ENCODE measurements at places on chromosomes 6 and 20.
A peak's percentile ranks its signal among the peaks of the same experiment; 100 is the strongest.

DNA sequence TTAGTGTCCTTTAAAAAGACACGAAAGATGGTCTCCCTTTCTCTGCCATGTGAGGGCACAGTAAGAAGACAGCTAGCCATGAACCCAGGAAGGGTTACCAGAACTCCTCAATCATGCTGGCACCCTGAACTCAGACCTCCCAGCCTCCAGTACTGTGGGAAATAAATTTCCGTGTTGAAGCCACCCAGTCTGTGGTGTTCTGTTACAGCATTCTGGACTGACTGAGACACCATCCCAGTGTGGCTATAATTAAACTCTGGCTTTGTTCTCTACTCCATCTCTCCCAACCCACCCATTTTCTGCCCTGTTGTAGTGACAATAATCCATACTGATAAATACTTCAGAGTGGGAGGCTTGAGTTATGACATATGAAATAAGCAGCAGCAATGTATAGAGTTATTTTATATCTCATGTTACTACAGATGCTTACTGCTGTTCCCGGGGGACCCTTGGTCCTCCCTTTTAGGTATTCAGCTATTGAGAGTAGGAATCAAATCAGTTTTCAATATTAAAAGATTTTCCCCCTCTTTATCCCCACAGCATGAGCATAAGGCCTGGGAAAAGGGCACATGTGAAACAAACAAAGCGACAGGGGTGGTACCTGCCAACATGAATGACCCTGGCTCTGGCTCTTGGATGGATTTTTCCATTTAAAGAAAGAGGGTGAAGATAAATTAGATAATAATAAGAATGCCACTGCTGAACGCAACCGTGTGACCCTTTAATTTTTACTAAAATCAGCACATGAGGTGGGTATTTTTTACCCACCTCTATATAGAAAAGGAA lies 224.3 kb upstream of the SLC35B3 start:
- no peak for DNase-seq

GRCh38 chr6:152356016-152356415 lies 281.1 kb downstream of the SYNE1 start:
- no peak for DNase-seq

- DNase-seq = no peak
Observed at GRCh38 chr6:116022841-116023445, 37.7 kb downstream of the FRK start.

- DNase-seq = no peak
Observed at GRCh38 chr6:1025821-1026220, 286.1 kb upstream of the FOXQ1 start.

DNA sequence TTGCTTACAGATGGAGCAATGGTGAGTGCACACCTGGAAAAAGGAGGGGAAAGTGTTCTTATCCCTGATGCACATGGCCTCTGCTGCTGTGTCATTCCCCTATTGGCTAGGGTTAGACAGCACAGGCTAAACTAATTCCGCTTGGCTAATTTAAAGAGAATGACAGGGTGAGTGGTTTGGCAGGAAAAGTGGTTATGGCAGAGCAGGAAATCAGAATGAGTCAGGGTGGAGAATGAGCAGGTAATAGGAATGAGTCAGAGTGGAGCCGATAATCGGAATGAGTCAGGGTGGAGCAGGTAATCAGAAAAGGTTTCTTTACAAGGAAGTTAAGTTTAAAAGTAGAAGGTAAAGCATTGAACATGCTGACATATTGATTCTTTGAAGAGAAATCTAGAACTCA lies 355.5 kb upstream of the HTR1E start:
- DNase-seq = no peak

DNA sequence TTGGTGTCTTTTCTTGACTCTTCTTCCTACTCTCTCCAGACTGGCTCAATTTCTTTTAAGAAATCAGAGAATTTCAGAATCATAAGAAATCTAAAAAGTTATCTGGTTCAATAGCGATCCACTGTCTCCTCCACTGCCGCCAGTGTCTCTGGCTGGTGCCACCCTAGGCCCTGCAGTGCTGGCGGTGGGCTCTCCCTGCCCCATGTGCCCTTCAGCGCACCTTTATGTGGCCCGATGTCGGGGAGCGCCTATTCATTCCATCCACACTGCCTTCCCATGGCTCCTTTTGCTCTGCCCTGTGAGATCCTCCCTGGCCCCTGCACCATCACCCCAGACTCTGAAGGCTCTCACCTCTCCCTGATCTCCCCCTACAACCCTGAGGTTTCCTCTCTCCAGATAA lies 62.8 kb downstream of the TBXT start:
- no peak for DNase-seq

- DNase-seq = no peak
Observed at GRCh38 chr20:58575776-58576602, 60.8 kb upstream of the APCDD1L start.

DNA sequence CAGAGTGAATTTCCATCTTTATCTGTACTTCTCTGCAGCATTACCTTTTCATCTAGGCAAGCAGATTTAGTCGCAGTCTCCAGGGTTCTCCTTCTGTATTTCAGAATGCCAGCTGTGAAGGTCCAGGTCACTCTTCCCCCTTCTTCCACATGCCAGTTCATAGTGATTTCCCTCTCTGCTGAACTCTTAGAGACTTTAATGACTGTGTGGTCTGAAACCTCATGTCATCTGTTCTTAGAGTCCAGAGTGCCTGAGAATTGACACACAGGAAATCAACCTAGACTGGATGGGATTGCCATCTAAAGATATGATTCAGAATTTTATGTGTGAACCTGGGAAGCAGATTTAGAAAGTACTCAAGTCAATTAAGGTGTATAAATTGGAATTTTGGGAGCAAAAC lies 248.1 kb downstream of the TPBG start:
- no peak for DNase-seq

GRCh38 chr20:20480689-20481088 lies 112.8 kb downstream of the INSM1 start:
- no peak for DNase-seq

DNA sequence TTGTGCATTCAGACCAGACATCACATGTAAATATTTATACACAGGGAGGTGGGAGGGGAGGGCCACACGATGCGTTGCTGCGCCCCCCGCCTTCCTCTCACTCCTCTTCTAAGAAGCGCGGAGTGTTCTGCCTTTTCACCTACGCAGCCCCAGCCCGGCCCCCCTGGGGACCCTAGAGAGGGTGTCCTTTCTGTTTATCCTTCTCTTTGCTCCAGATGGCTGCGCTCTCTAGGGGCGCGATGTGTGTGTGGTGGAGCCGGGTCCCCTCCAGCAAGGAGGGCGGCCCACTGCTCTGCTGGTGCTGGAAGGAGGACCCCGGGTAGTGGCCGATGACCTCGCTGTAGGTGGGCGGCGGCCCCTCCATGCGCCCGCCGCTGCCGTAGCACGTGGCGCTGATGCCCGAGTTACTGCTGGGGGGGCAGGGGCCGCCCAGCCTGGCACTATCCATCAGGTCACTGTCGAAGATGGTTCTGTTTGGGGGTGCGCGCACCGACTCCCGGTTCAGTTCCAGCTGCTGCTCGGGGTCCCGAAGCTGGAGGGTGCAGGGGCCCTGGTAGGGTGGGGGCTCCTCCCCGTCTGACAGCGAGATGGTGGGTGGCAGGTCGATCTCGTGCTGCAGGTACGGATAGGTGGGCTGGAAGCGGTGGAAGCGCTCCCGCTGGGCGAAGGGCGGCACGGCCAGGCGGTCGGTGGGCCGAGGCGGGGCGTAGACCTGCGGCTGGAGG lies 31.8 kb upstream of the ZBP1 start:
- DNase-seq = peak; percentile 71

DNA sequence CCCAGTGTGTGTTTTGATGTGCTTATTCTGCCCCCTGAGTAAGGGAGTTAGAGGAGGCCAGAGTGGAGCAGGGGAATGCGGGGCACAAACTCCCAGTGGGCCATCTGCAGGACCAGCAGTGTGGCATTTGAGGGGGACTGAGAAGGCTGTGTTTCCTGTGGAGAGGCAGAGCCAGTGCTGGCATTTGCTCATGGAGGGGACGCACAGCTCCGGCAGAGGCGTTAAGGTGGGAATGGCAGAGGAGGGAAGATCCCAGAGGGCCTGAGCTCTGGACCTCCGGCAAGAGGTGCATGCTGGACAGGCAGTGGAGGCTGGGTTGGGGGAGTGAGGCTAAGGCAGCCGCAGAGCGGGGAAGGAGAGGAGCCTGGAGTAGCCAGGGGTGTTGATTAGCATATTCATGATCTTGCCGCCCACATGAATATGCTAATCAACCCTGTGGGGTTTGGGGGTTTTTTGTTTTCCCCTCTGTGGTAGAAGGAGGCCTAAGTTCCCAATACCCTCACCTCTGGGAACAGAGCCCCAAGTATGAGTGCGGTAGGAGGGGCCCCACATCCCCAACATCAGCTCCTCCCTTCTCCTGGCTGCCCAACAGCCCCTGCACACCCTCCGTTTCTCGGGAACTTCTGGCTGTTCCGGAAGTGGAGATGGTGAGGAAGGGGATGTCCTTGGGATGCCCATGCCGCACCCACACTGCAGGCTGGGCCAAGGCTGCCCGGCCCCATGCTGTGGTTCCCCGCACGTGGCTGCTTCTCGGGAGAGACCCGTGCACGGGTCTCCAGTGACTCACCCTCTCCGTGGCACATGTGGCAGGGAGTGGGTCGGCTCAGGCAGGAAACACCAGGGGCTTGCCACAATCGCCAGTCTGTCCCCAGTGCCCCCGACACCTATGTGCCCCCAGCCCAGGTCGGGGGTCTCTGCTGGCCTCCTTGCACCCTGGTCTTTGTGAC lies 33.8 kb downstream of the DLGAP4 start:
- peak; percentile 49 for DNase-seq

- DNase-seq = no peak
Observed at GRCh38 chr6:41630069-41630468, 8.2 kb upstream of the MDFI start.

- no peak for DNase-seq
Observed at GRCh38 chr6:90989763-90990162, 402.9 kb upstream of the MAP3K7 start.

DNA sequence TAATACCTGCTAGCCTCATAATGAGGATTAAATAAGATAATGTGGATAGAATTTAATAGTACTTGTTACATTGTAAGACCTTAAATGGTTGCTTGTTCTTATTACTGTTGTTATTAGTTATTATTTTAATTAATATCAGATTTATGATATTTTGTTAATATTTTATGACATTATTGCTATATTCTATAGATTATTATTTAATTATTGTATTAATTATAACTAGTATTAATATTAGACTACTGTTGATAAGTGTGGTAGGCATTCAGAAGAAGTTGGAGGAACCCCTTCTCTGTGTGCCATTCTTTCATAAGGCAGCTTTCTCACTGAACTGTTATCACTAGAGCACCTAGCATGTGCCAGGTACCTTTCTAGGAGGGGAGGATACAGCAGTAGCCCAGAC lies 2.6 kb upstream of the NEDD9 start:
- DNase-seq = no peak

GRCh38 chr6:4472969-4473642 lies 303.1 kb upstream of the CDYL start:
- no peak for DNase-seq

DNA sequence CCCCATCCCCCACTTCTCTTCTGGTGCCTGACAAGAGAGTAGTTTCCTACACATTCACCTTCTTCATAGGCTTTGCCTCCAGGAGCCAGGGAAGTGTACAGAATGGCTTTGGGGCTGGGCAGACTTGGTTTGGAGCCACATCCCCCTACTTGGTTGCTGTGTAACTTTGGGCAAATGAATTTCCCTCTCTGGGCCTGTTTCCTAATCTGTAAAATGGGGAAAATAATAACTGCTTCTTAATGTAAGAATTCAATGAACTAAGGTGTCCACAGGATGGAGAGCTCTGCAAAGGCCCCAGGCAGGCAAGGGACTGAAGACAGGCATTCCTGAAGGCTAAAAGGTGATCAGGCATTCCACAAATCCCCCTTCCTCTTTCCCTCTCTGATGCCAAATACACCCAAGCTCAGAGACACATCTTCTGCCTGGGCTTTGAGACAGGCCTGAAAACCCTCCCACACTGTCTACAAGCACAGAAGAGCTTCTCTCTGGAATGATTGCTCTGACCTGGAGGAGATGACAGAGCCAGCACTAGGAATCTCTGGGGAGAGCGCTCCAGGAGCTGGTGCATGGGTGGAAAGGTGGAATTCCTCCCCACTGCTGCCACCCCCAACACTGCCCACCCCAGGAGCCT lies 6.9 kb upstream of the C20orf203 start:
- no peak for DNase-seq

DNA sequence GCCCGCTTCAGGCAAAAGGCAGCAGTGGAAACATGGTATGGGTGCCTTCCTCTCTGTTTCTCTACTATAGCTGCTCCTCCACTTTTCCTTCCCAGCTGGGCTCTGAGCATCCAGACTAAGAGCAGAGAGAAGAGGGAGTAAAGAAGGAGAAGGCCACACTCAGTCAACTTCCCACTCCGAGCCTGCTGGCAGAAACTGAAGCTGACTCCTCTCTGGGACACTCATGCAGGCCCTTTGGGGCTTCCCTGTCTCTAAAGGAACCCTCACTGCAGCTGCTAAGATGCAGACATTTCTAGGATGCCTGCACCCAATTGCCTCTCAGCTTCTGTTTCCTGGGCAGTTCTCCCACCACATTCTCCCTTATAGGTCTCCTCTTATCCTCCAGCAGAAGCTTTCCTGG lies 88.9 kb downstream of the FRK start:
- no peak for DNase-seq

DNA sequence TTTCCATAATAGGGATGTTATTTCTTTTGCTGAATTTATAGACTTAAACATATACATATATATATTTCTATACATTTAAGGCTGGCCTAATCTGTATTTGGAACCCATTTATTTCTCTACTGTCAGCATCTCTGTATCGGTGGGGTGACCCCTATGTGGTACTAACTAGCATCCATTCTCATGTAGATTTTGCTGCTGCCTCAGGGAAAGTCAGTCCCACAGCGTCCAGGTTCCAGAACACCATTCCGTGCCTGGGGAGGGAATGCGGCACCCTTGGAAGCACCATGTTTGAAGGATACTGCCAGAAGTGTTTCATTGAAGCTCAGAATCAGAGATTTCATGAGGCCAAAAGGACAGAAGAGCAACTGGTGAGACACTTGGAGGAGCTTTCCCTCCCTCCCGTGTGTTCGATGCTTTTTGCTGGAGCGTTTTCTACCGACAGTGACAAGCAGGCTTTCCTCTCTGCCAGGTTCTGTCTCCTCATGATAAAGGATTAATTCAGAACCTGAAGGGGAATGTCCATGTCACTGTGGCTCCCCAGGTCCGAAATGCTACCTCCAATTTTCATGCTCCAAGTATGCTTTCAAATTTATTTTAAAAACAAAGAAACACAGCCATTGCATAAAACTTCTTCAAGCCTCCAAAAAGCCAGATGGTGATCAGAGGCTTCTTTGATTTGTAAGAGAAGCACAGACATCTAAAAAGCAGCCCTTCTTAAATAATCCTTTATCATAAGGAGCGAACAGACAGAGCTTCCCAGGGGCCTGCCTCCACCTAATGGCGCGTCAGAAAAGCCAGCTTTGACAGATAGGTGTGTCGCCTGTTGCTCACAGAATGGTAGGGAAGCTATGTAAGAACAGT lies 13.1 kb downstream of the TNFAIP3 start:
- DNase-seq = no peak

DNA sequence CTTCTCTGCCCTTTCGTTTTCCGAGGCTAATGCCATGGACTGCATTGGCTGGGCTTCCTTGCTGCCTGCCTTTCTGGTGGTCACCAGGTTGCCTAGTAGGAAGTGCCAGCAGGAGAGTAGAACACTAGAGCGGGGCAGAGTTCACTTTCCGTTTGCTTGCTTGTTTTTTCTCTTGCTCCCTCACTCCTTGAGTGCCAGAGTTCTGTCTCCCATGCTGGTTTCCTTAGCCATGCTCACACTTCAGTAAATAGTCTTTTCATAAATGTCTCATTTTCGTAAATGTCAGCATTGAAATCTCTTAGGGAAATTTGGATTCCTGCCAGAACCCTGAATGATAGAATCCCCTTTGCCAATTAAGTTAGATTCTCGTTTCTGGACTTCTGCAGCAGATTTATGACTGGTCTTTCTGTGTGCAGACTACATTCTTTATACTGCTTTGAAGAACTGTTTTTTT lies 63.9 kb downstream of the FAM83B start:
- DNase-seq = peak; percentile 5
